Caki2 (cell line): ENCODE measurements at places on chromosomes 16 and 17.

GRCh38 chr17:82931699-82932517, 92.1 kb upstream of the ZNF750 start:
- no peak for DNase-seq

- DNase-seq = no peak
Measured at GRCh38 chr16:3665508-3665907, 11.0 kb downstream of the DNASE1 start.

GRCh38 chr17:18888766-18889290, 30.9 kb downstream of the PRPSAP2 start:
- DNase-seq = no peak

- no peak for DNase-seq
Measured at GRCh38 chr16:11252482-11252931, 3.5 kb downstream of the SOCS1 start.

GRCh38 chr17:70517816-70518215, 348.5 kb downstream of the KCNJ2 start:
- DNase-seq = no peak

- no peak for DNase-seq
Measured at GRCh38 chr16:89319631-89319885, 102.1 kb downstream of the ZNF778 start.

DNA sequence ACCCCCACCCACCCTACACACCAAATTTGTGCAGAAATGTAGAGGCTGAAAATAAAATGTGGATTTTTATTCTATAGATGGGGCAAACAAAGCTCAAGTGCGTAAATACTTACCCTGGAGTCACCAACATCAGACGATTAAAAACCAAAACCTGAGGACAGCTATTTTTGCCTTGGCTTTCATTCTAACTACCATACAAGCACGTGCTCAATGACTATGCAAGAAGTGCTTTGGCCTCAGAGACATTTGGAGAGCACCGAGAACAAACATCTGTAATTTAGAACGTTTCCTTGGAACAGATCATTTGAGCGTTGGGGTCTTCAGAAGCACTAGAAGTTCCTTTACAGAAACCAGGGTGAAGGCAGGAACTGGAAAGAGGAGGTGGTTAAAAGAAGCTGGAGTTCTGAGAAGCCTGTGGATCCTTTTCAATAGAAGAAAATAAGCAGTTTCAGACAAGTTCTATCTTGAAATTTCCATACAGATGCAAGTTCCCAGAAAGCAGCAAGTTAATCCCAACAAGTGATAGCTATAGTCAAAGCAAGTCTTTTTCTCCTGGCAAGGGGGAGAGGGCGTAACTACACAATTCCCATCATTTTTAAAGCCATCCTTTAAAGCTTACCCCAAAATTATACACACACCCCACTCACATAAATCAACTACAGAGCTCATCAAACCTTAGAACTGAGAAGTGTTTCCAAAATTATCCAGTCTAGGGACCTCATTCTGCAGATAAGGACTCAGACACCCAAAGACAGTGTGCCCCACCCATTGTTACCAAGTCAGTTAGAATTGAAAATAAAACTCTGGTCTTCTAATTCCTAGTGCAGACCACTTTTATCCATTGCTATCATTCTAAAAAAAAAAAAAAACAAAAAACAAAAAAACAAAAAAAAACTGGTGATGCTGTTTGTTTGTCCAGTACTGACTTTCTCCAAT, 29.6 kb upstream of the CDRT4 start:
- no peak for DNase-seq

DNA sequence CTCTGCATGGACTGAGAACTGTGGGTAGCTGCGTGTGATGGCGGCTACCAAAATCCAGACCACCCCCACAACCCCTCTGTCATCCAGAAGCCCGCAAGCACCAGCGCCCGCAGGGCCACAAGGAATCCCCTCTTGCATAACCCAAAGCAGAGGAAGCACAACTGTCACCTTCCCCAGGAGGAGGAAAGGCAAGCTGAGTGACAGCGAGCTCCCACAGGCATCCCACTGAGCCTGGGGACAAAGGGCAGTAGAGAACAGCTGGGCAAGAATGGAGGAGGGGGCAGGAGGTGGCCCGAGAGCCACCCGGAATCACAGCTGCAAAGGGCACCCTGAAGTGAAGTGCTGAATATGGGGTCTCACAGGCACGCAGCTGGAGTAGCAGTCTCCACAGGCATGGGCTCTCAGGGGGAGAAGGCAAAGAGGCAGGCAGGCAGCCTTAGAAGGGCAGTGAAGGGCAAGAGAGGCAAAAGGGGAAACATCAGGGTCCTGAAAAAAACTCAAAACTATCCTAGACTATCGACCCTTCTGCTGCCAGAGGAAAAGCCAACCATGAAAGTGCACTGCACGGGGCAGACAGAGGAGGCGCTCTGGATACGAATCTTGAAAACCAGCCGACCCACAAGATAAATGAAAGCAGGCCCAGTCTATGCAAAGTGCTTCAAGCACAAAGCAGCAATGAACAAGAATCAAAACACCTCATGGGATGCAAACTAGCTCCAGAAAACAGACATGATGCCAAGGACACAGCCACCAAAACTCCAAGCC, 17.1 kb downstream of the USP36 start:
- DNase-seq = no peak

GRCh38 chr17:79298799-79299198, 224.2 kb downstream of the ENGASE start:
- no peak for DNase-seq

DNA sequence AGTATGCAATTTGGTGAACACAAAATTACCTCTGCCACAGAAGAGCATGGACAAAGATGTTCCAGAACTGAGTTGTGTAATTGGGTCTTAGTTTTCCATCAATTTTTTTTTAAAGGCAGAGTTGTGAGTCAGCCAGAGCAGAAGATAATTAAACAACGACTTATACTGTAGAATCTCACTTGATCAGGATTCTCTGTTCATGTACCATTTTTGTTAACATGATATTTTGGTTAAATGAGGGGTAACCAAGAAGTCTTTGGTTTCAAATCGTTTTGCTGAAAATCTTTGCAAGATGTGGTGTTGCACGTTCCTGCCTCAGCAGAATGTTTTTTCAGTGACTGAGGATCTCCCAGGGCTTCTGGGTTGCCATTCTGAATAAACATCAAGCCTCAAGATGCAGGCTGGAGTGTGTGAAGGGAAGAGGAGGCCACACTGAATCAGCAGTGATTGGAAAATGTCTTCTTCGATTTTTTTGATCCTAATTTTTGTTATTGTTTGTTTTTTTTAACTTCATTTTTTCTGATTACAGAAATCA, 232.6 kb upstream of the IRX3 start:
- DNase-seq = no peak

GRCh38 chr16:4218202-4218601, 23.7 kb downstream of the SRL start:
- DNase-seq = no peak

DNA sequence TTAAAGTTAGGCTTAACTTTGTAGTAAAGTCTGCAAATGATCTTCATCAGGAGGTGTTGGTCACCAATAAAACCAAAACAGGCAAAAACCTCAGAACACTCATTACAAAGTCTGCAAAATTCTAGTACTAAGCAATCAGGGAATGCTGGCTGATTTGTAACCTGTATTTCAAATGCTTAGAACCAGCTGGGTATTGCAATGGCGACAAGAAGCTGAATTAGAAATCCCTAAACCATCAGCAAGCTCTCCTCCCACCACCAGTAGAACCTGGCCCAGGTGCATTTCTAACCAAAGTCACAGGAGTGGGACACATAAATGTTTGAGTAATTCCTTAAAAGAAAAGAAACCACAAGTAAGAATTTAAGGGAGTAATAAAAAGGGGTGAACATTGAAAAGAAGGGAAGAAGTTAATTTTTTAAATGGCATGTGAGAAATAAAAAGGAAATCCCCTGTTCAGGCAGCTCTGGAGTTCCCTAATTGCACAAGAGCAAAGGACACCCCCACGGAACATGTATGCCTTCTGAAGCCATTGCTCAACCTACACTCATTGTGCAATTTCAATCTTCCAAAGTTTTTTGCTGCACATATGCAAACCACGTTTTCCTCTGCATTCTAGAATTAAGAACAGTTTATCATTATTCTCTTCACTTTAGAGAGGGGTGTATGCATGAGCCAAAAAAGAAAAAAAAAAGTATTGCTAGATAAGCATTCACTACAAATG, 102.9 kb downstream of the HIC1 start:
- no peak for DNase-seq

DNA sequence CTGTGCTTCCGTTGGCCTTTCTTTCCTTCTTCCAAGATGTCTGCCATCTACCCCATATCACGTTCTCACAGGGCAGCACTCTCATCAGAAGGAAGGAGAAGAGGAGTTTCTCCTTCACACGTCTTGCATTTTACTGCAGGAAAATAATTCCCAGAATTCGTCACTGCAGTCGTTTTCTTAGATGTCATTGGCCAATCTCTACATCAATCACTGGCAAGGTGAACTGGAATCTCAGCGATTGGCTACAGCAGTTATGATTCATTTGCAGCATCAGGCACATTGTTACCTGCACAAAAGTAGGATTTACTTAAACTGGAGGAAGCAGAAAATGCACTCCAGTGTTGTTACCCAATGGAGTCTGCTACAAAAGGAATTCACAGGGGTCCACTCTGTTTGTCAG, 277.2 kb upstream of the RBFOX1 start:
- DNase-seq = no peak

- peak; percentile 64 for DNase-seq
Measured at GRCh38 chr16:31064882-31065461, 9.1 kb downstream of the ZNF668 start.

DNA sequence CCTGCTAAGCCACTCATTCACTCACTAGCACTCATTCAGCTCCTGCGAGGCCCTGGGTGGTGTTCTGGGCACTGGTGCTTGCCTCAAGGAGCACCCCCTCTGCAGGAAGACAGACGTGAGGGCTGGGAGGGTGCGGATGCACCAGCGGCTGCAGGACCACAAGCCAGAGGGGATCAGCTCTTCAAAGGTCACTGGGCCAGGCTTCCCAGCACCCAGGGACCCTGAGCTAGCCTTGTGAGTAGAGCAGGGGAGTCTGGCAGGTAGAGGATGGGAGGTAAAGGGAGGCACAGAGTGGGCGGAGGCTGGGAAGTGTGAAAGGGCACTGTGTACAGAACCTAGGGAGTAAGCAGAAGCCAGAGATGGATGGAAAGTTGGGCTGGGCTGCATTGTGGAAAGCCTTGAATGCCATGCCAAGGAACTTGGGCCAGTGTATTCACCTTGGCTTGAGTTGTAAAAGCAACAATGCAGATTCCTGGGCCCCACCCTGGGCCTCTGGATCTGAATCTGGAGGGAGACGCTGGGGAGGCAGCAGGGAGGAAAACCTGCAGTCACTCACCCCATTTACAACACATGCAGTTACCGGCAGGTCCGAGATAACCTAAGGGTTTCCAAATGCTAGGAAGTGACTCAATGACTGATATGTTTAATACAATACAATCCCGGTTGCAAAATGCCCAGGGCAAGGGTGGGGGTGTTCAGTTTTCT, 1.7 kb downstream of the IL4R start:
- peak; percentile 24 for DNase-seq

DNA sequence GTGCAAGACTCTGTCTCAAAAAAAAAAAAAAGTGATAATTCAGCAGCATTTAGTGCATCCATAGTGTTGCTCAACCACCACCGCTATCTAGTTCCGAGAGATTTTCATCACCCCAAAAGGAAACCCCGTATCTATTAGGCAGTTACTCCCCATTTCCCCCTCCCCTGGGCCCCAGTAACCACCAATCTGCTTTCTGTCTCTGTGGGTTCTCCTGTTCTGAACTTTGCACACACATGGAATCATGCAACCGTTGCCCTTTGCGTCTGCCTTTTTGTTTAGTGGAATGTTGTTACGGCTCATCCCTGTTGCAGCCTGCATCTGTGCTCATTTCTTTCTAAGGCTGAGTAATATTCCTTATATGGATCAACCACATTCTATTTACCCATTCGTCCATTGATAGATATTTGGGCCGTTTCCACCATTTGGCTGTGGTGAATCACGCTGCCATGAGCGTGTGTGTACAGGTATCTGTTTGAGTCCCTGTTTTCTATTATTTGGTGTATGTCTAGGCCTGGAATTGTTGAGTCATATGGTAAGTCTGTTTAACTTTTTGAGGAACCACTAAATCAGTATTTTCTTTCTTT, 8.7 kb upstream of the SYNGR2 start:
- DNase-seq = no peak

- no peak for DNase-seq
Measured at GRCh38 chr17:63659850-63660249, 37.6 kb downstream of the MAP3K3 start.

DNA sequence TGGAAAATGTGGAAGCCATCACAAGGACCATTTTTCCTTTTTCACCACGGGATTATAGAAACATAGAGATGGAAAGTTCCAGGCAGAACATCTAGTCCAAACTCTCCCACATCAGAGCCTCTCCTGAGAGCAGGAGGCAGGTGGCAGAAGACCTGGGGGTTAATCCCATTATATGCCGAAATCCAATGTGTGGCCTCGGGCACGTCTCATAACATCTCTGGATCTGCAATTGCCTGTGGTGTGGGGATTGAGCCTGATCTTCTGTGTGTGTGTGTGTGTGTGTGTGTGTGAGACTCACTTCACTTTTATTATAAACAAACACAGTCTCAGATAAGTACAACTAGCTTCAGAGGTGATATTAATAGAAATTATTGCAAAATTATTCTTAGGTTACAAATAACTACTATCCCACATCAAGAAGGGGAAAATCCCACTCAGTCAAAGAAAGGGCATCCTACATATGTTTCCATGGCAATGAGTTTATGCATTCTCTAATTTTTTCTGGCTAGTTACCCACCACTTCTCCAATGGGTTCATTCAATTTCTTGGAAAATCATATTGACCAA, 199.1 kb downstream of the FOXL1 start:
- no peak for DNase-seq

- no peak for DNase-seq
Measured at GRCh38 chr16:89147085-89147817, 24.3 kb upstream of the CDH15 start.

DNA sequence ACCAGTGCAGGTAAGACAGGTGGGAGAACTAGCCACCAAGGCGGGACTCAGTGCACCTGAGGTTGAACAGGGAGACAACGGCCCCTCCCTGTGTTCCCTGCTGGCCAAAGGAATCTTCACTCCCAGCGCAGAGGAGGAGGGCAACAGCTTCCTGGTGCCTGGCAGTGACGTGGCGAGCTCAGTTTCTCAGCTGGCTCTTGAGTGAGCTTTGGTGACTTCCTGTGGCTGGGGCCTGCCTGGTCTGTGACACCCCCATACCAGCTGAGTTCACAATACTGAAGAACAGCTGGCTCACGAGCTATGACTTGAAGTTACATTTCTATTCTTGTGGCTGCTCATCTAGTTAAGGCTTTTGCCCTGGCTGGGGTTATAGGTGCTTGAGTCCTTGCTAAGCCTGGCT, 26.1 kb downstream of the WNT9B start:
- DNase-seq = no peak
